ENCODE measurements at places on chromosomes 4 and X.
A peak's percentile ranks its signal among the peaks of the same experiment; 100 is the strongest.

- no peak for DNase-seq
These were observed 28.2 kb downstream of the NHS start for GRCh38 chrX:17403189-17403691.

GRCh38 chrX:112218388-112218787, 135.8 kb upstream of the TRPC5 start:
- DNase-seq = no peak

DNA sequence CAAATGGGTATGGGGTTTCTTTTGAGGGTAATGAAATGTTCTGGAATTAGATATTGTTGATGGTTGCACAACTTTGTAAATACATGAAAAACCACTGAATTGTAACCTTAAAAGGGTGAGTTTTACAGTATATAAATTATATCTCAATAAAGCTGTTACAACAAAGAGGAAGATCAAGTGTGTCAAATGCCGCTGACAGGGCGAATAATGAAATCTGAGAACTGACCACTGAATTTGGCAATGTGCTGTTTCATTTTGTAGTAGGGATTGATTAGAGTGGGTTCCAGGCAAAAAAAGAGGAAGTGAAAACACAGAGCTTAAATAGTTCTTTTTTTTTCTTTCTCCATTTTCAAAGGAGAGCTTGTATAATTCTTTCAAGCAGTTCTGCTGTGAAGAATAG, 161.1 kb upstream of the NAP1L5 start:
- no peak for DNase-seq

- DNase-seq = no peak
These were observed 225.2 kb upstream of the PGRMC2 start for GRCh38 chr4:128512767-128513322.

GRCh38 chr4:151624626-151625565, 135.9 kb downstream of the GATB start:
- peak; percentile 30 for DNase-seq

DNA sequence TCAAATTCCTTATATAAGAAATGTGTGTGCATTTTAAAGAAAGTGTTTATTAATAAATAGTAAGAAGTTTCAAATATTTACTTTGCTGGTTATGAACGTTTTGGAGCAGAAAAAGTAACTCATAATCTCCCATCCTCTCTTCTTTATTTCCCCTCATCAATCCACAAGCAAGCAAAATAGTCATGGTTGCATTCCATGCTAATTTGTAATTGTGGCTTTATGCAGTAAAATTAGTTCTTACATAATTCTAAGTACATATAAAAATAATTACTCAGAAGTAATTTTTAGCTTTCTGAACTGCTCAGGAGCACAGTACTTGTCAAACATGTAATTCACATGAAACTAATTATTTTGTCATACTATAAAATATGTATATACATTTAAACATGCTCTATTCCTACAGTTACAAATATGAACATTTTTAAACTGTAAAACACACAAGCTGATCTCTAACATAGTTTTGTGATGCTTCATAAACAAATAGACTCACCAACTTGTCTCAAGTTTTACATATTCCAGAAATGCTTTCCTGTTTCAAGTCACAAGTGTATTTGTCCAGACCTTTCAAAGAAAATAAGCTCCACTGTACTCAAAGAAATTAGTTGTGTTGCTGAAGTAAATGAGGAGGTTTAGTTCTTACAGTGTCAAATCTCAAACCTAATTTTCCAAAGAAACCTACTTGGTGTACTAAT, 218.9 kb downstream of the PABPC4L start:
- no peak for DNase-seq

- no peak for DNase-seq
These were observed 223.7 kb downstream of the COL25A1 start for GRCh38 chr4:109078724-109079123.

GRCh38 chr4:98932539-98932938, 3.6 kb upstream of the EIF4E start:
- DNase-seq = no peak

GRCh38 chr4:185149392-185149791, 6.3 kb downstream of the SLC25A4 start:
- no peak for DNase-seq

DNA sequence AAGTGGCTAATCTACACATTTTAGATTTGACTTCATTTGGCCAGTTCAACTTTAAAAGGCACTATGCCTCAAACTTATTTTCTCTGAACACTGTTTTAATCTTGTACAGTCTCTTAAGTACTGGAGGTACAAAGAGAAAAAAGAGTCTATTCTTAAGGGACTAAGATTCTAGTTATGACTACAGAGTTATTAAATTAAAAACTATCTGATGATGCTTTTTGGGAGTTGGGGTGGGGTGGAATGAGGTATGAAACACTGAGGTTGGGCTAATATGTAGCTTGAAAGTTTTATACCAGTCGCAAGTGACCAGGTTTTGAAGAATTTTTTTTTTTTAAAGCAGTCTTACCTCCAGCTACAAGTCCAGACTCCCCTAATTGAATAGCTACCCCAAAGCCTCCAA, 17.7 kb upstream of the GPR34 start:
- DNase-seq = no peak

- no peak for DNase-seq
These were observed 27.1 kb upstream of the ALB start for GRCh38 chr4:73376976-73377375.

GRCh38 chrX:148381603-148382002, 118.8 kb upstream of the AFF2 start:
- DNase-seq = no peak

DNA sequence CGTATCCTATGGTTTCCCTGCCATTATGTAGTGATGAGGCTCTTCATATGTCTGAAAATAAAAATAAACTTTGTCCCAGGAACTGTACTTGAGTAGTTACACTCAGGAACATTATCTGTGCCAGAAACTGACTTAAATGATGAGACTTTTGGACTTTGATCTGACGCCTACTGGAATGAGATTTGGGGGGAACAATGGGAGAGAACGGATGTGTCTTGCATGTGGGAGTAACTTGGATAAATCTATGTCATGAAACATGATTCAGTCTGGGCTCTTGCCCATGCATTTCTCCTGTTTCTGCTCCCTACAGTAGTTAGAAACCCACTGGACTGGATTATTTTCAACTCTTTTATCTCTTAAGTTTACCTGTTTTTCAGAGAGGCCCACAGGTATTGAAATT, 2351.4 kb downstream of the PCDH7 start:
- DNase-seq = no peak

DNA sequence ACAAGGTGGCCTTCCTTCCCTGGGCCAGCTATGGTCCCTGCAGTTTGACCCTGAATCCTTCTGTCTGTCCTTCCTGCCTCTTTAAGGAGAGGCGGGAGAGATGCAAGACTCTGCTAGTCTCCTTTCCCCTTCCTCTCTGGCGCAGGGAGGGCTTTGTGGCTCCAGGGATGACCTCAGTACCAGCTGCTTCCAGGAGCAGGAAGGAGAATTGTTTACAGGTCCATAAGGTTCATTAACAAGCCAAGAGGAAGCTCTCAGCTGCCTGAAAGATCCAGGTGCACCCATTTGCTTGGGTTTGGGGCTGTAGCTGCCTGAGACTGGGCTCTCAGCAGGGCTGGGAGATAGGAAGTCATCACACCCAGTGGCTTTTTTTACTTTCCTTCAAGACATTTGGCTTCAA, 4.0 kb upstream of the FATE1 start:
- DNase-seq = no peak

- no peak for DNase-seq
These were observed 129.4 kb upstream of the SH3RF1 start for GRCh38 chr4:169399976-169400767.

GRCh38 chrX:43978226-43978625, 5.0 kb upstream of the NDP start:
- no peak for DNase-seq

DNA sequence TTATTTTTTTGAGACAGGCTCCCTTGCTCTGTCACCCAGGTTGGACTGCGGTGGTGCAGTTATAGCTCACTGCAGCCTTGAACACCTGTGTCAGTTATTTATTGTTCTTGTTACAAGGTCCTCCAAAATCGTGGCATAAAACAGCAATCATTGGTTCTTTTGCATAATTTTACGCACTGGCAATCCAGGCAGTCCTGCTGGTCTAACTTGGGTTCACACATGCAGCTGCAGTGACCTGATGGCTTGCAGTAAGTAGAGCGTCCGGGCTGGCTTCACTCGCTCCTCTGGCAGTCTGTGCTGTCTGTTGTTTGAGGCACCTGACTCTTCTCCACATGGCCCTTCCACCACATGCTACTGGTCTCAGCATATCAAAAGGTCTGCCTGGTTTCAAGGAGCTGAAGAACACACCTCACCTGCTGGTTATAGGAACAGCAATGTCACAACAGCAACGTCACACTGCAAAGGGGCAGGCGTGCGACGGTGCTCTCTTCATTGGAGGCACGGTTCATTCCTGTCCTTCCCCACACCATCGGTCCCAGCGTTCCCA, 894.6 kb downstream of the TRIML1 start:
- no peak for DNase-seq

DNA sequence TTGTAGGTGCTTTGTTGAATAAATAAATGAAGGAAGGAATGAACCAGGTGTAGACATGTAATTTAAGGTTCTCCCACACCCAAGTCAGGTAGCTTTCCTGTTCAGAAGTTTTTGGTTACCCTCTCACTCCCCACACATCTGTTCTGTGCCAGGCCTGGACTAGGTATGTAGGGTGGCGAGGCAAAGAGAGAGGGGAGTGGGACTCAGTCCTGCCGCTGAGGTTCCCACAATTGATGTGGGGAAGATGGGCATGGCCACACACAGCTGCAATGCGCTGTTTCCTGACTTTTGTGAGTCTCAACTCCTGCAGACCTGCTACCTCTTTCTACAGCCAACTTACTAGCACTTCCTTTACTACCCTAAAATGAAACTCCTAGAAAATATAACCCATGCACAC, 88.9 kb downstream of the RTL5 start:
- no peak for DNase-seq

DNA sequence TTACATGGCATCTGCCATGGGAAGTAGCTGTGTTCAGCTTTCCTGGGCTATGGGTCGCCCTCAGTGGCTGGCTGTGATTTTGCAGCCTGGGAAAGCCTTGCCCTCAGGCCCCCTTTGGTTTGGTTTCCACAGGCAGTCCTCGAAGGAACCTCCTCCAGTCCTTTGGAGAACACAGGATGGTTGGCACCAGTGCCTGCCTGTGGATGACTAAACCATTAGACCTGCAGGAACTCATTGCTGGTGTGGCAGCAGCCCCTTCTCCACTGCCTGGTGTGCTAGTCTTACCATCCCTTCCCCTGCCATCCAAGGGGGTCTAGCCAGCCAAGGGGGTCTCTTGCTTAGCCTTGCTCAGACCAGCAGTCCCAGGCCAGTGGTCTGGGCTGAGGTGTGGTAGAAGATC, 71.4 kb upstream of the PJA1 start:
- no peak for DNase-seq

GRCh38 chr4:31702326-31702725, 982.2 kb downstream of the PCDH7 start:
- DNase-seq = no peak

DNA sequence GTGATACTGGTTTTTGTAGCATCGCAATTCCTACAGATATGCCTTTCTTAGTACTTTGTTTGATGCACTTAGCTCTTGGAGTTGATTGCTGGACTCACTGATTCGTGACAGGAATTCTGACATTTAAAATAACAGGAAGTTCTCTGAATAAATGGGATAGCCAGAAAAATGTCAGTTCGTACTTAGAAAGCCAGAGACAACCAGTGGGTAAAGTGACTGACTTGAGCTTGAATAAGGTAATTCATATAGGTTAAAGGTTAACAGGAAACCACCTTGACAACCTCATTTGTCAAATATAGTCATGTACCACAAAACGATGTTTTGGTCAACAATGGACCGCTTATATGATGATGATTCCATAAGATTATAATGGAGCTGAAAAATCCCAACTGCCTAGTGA, 181.4 kb downstream of the RPA4 start:
- no peak for DNase-seq

GRCh38 chr4:151688003-151688784, 72.6 kb downstream of the GATB start:
- DNase-seq = no peak

DNA sequence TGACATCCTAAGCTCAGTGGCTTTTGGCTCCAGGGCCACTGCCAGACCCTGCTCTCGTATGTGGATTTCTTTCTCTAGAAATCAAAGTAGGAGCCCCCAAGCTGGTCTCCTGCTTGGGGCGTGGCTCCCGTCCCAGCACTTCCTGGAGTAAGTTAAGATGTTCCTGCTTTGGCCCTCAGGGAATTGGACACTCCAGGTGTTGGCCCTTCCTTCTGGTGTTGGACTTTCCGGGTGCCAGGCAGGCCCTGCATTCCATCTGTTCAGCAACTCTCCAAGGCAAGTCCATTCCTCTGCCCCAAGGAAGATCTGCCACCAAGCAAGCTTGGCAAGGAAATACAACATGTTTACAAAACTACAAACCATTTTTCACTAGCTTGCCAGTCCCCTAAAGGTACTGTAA, 22.1 kb upstream of the GPC4 start:
- DNase-seq = no peak

- DNase-seq = peak; percentile 28
These were observed 47.2 kb downstream of the AFAP1 start for GRCh38 chr4:7892212-7893019.

- no peak for DNase-seq
These were observed 46.5 kb downstream of the MAGEA1 start for GRCh38 chrX:153225438-153226098.

DNA sequence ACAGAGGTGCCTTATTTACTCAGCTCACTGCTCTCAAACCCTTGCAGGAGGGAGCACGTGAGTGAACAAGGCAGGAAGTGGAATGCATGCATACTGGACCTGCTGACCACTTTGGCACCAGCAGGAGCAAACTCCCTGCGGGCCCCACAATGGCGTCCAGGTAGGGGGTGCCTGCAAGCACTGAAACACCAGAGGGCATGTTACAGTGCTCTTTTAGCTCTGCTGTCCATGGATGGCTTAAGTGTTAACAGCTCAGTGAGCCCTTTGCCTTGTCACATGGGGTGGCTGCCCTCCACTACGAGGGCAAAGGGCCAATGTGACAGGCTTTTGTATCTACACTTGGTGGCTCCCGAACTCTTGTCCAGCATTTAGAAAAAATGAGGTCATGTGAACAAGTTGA, 199.5 kb upstream of the UGT8 start:
- DNase-seq = no peak

DNA sequence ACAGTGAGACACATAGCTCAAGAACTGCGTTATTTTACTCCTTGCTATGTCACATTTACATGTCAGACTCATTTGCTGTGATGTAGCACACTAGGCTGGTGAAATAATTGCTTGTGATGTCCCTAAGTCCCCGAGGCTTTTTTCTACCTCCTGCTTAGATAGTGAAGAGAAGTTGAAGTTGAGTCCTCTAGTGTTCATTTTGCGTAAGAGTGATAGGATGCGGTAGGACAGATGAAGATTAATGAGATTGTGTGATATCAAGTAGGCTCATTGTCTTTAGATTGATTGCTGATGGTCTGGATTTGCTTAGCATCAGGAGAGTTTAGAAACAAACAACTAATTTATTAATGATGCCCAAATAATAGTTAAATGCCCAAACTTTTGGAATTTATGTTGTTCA, 173.6 kb upstream of the NUDT6 start:
- no peak for DNase-seq

- DNase-seq = no peak
These were observed 29.6 kb downstream of the ADGRA3 start for GRCh38 chr4:22486276-22486675.

GRCh38 chrX:144801786-144802185, 445.5 kb upstream of the SPANXN1 start:
- DNase-seq = no peak

All from NCI-H1694 treated with DMSO at 0.1 percent for 48 hours (cell line).